B cell (primary cell): ENCODE measurements at places on chromosomes 3 and 15.
A peak's percentile ranks its signal among the peaks of the same experiment; 100 is the strongest.

GRCh38 chr3:22969276-22969675 is 233.9 kb upstream of the UBE2E2 start:
- DNase-seq: no peak

GRCh38 chr3:52856666-52857065 is 21.8 kb upstream of the MUSTN1 start:
- no peak for DNase-seq

DNA sequence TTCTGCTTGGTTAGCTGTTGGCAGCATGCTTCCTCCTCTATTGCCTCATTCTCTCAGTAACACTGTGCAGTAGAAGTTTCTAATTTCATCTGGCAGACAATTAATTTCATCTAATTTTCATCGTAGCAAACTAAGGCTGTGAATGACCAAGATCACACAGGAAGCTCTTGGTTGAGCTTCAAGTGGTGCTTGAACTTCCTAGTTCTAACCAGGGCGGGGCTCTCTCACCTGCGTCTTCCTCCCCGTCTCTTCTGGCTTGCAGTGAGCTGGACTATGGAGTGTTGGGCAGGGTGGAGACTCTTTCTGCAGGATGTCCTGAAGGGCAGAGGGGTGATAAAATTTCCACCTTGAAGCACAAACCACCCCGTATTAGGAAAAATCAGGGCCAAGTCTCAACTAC is 2.0 kb upstream of the IL16 start:
- DNase-seq: no peak

GRCh38 chr3:195034101-195034500 is 236.9 kb downstream of the XXYLT1 start:
- DNase-seq: no peak

DNA sequence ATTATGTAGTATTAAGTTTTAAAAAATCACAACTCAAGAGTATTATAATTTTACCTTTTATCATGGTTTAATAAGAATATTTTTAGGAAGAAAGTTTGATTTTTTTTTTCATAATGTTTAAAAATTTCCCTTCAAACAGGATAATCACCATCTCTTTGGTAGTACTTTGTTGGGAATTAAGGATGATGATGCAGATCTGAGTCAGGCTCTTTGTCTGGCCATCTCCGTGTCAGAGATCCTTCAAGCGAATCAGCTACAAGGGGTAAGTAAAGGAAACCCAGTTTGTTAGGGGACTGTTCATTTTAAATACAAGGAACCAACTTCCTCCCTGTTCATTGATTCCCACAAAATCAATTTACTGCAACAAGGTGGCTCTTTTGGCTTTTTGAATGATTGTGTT is 36.8 kb upstream of the NIT2 start:
- DNase-seq: no peak

DNA sequence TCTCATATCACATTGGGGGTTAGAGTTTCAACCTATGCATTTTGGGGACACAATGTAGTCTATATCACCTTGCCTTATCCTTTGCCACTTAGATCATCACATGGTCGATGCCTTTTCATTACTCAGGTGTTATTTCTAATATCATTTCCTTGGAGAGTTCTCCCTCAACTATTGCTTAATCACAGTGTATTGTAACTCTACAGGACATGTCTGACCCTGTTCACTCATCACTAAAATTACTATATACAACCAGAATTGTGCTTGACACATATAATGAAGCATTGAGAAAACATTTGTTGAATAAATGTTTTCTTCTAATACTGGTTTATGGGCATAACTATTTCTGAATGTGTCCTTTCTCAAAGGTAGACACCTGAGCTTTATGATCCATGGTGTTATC is 207.4 kb downstream of the EPHA6 start:
- DNase-seq: no peak

GRCh38 chr3:65483480-65483879 is 555.2 kb downstream of the MAGI1 start:
- no peak for DNase-seq

DNA sequence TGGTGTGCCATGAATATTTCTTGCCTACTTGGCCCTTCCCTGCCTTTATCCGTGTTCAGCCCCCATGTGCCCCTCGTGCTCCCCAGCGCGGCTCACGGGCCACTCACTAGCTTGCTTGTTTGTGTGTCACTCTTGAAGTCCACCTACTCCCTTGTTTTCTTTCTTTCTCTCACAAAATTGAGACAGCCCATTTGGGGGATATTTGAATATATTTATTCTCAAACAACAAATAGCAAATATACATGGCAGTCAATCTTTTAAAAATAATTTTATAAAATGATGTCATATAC is 82.2 kb downstream of the PLXNA1 start:
- DNase-seq: no peak

GRCh38 chr15:22980189-22981050 is at the start of gene CYFIP1:
CYFIP1 (minus strand) TSS chr15:22980368; CDS start chr15:22947285, 33,083 bp downstream.
- peak; percentile 36 for DNase-seq

DNA sequence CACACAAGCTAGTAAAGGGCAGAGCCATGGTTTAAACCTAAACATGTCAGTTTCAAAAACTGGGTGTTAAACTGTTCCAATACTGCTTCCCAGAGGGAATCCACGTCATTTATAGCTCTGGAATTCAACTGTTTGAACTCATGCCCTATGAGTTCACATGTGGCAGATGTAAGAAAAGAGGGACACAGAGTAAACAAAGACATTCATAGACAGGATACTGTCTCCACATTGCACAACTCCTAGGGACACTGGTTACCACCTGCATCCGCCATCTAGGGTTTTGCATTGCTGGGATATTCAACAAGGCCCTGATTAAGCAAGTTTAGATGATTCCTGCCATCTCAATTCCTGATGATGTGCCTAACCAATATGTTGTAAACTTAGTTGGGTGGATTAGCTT is 134.1 kb upstream of the COL8A1 start:
- DNase-seq: no peak

- DNase-seq: no peak
Observed at GRCh38 chr15:46278486-46279090, 643.8 kb downstream of the SQOR start.

- DNase-seq: no peak
Observed at GRCh38 chr3:155608228-155608920, 136.5 kb downstream of the PLCH1 start.

GRCh38 chr15:68821190-68821840 is 620 bp upstream of the ANP32A start:
- DNase-seq: peak; percentile 55

DNA sequence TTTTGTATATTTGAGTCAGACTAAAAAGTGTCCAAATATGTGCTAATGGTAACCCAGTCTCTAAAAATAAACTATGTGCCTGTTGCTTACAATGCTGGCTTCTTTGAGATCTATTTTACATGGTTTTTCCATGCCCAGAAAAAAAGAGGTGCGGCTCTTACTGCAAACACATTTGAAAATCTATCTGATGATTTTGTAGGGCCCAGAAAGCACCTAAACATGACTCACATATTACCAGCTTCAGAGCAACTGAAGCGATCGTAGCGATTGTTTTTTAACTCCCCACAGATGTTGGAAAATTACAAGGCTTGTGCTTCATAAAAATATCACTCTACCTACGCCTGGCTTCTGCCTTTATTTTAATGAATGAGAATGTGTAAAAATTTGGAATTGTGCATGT is 53.5 kb downstream of the SUCNR1 start:
- DNase-seq: no peak

GRCh38 chr3:58022490-58022889 is 14.3 kb downstream of the FLNB start:
- DNase-seq: no peak

- DNase-seq: peak; percentile 38
Observed at GRCh38 chr3:28667646-28668621, 319.3 kb upstream of the AZI2 start.

GRCh38 chr3:182268711-182269110 is 524.6 kb upstream of the ATP11B start:
- DNase-seq: no peak

DNA sequence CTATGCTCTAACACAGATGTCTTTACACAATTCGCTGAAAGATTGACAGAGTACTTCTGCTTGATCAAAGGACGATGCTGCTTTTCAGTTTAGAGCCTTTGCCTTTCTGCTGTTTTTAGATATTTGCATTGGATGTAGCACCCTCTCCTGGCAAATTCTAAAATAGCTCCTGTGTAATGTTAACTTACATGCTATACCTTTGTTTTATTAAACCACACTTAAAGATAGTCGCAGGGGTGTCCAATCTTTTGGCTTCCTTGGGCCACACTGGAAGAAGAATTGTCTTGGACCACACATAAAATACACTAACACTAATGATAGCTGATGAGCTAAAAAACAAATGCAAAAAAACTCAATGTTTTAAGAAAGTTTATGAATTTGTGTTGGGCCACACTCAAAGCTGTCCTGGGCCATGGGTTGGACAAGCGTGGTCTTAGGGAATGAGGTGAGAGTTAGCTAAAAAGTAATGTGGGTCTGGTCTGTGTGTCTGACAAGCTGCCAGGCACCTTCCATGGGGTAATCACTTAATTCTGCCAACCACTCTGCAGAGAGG is 62.9 kb downstream of the ATG7 start:
- DNase-seq: peak; percentile 69

GRCh38 chr15:64459066-64459781 is 1.2 kb upstream of the ZNF609 start:
- no peak for DNase-seq

GRCh38 chr3:15458212-15458780 is 30.9 kb downstream of the EAF1 start:
- DNase-seq: no peak

GRCh38 chr3:16266714-16267113 is 1.7 kb downstream of the OXNAD1 start:
- no peak for DNase-seq
